T-cell (primary cell): ENCODE measurements at places on chromosomes 6 and 20.

DNA sequence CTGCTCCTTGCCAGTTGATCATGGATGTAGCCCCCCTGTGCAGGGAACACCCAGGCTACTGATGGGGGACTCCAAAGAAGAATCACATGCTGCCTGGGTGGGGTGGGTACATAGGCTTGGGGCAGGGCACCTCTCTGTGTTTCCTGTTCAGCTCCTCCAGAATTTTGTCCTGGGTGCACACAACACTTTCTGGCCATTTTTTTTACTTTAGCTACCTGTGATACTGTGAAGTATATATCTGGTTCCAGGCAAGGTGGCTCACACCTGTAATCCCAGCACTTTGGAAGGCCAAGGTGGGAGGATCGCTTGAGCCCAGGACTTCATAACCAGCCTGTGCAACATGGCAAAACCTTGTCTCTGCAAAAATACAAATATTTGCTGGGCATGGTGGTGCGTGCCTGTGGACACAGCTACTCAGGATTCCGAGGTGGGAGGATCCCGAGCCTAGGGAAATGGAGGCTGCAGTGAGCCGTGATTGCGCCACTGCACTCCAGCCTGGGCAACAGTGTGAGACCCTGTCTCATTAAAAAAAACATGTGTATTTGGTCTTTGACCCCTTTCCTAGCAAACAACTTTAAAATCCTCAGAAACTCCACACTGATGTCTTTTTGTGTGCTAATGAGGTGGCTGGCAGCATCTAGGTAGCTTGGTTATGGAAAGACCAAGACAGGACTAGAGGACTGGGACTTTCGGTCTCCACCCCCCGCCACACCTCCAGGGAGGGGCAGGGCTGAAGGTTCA, 14.1 kb downstream of the SLC4A11 start:
- no peak for DNase-seq

GRCh38 chr6:87068795-87069194, 26.1 kb downstream of the CGA start:
- no peak for DNase-seq

DNA sequence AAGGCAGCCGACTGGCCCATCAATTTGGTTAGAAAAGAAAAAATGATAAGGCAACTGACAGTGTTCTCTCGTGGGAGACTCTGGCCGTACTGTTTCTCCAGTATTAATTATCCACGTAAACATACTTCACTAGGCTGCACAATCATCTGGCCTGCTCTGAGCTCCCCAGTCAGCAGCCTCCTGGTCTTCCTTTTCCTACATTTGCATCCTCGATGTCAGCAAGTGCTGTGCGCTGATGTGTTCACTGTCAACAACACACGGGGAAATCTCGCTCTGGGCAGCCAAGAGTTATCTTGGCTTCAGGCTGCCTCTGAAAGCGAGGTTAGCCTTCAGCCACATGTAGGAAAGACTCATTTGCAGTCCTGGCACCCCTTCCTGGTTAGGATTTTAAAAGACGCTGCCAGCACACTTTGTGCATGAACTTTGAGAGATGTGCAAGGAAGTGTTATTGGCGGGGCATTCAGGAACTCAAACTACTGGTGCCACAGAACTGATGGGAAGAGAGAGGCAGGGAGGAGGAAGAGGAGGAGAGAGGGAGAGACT, 460.5 kb upstream of the ARID1B start:
- no peak for DNase-seq

GRCh38 chr6:103983860-103984259, 875.9 kb downstream of the HACE1 start:
- DNase-seq: no peak

DNA sequence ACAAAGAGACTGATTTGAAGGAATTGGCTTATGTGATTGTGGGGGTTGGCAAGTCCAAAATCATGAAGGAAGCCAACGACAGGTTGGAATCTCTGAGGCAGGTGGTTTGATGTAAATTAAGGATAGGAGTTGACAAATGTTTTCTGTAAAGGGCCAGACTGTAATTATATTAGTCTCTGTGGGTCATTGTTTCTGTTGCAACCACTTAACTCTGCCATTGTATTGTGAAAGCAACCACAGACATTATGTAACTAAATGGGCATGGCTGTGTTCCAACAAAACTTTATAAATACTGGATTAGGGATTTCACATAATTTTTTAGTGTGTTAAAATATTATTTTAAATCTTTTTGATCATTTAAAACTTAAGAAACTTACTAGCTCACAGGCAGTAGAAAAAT, 199.2 kb upstream of the MYLIP start:
- DNase-seq: no peak

GRCh38 chr6:52537001-52537753, 39.7 kb downstream of the TRAM2 start:
- DNase-seq: no peak

GRCh38 chr6:35754452-35755277, 17.8 kb downstream of the ARMC12 start:
- DNase-seq: no peak

- no peak for DNase-seq
Measured at GRCh38 chr6:24522228-24523176, 27.7 kb downstream of the ALDH5A1 start.

DNA sequence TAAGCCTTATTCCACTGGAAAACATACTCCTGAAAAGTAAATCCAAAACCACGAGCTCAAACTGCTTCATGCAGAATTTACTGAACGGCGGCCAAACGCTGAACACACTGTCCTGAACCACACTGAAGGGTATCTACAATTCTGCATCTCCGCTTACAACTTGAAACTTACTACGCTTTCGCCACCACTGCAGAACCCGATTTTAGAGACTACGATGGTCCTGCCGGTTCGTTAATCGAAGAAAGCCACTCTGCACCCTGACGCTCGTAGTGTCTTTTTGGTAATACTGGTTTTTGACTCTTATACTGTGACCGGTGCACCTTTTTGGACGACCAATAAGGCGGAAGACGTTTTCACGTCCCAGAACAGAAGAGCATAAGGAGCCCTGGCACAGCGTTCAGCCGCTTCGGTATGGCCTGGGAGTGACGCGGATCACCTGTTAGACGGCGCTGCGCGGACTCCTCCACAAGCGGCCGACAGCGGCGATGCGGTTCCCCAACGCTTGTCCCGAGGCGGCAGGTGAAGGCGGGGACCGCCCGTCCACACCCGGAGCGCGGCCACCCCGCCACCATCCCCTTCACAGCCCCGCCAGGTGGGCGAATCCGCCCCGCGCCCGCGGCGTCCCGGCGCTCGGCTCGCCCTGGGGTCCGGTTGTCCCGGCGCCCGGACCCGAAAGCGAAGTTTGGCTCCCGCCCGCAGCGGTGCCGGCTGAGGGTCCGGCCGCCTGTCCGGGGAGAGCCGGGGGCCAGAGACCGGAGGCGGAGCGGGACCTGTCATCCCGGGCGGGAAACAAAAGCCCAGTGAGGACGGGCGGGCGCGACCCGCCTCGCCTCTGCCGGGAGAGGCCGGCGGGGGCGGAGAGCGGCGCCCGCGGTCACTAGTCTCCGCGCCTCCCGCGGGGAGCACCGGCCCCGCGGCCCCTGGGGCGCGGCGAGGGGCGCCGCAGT, 784 bp downstream of the FKBP5 start:
- peak; percentile 45 for DNase-seq

DNA sequence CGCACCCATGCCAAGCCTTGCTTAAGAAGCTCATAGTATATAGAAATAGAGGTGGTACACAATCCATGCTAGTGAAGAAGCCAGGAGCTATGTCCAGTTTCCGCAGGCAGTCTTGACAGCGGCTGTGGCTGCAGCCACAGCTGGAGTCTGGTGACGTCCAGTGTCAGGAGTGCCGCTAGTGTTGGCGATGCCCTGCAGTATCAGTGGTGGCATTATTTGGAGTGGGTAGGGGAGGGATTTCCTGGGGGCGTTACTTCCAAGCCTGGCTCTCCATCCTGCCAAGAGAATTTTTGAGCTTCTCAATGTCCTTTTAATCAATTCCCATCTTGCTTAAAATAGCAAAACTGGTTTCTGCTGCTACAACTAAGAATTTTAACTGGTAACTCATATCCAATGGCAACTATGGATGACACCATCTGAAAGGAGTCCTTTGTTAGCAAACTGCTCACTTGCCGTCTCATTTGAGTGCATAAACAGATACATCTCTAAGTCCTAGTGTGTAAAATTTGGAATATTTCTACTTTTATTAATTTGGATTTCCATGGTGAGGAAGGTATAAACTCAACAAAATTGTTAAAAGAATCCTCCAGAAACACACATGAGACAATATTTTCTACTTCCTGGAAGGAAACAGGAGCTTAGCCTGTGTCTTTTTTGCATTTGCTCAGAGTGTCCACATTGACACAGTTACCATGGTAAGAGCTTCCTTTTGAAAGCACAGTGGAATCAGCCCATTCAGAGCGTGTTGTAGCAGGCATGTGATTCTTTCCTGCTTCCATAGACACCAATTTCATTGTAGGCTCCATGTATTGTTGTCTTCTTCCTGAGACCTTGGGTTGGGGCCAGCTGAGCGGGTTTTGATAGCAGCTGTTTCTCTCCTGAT, 44.6 kb upstream of the PXDC1 start:
- no peak for DNase-seq

DNA sequence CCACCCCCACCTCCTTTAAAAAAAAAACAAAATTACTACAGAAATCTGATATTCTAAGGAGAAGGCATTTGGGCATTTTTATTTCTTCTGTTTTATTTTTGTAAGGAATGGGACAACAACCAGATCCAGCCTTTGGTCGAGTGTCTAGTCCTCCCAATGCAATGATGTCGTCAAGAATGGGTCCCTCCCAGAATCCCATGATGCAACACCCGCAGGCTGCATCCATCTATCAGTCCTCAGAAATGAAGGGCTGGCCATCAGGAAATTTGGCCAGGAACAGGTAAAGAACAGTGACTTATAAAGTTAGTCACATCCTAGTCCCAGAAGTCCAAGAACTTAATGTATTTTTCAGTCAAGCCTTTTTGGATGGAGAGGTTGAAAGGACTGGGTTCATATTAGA, 133.0 kb downstream of the SULF2 start:
- no peak for DNase-seq

DNA sequence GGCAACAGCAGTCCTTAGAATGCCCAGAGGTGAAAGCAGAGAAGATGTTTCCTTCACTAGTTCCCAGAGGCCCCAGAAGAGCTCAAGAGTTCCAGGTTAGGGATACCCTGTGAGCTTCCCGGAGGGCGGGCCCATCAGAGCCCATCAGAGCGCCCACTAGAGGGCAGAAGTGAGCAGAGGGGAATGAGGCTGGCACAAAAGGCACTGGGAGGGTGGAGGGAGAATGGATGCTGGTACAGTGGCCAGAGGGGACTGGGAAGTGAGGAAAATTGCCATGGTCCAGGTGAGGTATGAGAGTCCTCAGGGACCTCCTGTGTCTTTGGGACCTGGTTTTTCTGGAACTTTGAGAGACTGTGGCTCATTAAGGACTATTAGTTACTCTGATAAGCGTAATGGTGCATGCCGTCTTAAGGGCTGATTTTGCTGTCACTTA, 57.3 kb downstream of the LINC00237 start:
- peak; percentile 22 for DNase-seq

- DNase-seq: no peak
Measured at GRCh38 chr6:132202574-132202973, 198.7 kb downstream of the MOXD1 start.

DNA sequence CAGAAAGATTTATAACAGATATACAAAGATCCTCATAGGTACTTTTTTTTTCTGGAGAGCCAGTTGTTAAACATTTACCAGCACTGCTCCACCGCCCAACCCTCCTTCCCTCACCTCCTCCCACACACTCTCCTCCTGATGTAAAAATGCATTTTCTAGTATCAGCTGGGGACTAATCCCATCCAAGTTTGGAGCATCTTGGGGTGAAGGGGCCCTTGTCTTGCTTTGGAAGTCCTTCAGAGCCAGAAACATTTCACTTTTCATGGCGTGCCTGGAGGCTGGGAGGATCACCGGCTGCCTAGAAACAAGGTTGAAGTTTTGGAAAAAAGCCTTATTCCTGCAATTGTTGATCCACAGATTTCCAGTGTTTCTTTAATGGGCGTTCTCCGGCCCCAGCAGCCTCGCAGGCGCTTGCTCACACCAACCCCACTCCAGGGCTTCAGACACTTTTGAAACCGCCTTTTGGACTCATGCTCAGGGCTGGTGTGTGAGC, 165.1 kb upstream of the AFDN start:
- no peak for DNase-seq

DNA sequence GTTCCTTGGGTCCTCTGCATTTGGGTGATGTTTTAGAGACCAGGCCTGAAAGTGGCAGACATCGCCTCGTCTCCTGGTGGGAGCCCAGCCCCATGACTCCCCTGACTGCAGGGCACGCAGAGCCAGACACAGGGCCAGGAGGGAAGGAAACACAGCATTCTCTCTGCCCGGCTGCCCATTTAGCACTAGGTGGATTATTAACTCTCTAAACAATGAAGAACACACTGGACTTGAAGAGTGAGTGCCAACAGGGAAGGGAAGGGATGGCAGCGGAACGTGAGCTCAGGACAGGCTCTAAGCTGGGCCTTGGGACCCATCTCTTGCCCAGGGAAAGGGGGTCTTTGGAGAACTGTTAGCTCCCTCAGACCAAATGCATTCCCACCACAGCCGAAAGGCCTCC, 80.4 kb downstream of the TBXT start:
- no peak for DNase-seq

GRCh38 chr6:120935908-120936307, 398.4 kb downstream of the TBC1D32 start:
- DNase-seq: no peak

GRCh38 chr6:161544801-161545480, 271.1 kb upstream of the AGPAT4 start:
- no peak for DNase-seq

DNA sequence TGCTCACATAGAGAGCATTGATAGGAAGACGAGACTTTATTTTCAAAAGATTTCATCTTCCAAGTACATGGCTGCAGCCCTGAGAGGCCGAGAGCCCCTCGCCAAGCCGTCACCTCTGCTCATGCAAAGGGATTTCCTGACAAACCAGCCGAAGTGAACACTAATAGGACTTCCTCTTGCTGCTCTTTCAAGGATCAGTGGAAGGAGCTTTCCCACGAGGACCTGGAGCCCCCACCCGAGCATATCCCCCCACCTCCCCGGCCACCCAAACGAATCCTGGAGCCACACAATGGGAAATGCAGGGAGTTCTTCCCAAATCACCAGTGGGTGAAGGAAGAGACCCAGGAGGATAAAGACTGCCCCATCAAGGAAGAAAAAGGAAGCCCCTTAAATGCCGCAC, 69.3 kb downstream of the PTPN1 start:
- DNase-seq: no peak

DNA sequence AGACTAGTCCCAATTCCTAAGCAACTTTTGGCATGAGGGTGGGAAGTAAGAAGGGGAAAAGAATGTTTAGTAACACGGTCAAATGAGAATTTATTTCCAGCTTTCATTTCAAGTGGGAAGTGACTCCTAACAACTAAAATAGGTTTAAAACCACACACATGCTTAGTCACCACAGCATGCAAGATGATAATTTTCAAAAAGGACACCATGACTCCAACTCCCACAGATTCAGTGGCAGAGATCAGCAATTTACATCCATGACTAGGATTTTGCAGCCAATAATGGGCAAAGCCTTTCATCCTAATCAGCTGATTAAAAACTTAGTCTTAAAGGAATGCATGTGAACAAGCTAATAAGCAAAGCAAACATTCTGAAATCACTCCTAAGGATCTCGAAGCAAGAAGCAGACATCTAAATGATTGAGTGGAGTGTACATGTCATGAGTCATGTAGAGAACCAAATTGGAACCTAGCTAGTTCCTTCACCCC, 48.1 kb upstream of the GCLC start:
- no peak for DNase-seq

- DNase-seq: no peak
Measured at GRCh38 chr6:116267836-116268588, 11.7 kb downstream of the TSPYL1 start.

GRCh38 chr20:2112910-2113309, 11.3 kb downstream of the STK35 start:
- no peak for DNase-seq
